Hematopoietic multipotent progenitor cell (in vitro differentiated cells): ENCODE measurements at places on chromosomes 7 and 10. TPM values are rescaled to one million over a fixed set of nuclear protein-coding genes. Genes with fewer than 3 reads are reported as not detected.

The SPDYE5 gene
- total RNA-seq = under 0.01 TPM

The LGI1 gene
- total RNA-seq = not detected

The MSRB2 gene
- total RNA-seq = 6.7 TPM

GRCh38 chr7:25694211-25694610 is 457.8 kb upstream of the NFE2L3 start:
- no peak for DNase-seq

GRCh38 chr7:50509459-50509858 is 55.7 kb downstream of the DDC start:
- DNase-seq = no peak

DNA sequence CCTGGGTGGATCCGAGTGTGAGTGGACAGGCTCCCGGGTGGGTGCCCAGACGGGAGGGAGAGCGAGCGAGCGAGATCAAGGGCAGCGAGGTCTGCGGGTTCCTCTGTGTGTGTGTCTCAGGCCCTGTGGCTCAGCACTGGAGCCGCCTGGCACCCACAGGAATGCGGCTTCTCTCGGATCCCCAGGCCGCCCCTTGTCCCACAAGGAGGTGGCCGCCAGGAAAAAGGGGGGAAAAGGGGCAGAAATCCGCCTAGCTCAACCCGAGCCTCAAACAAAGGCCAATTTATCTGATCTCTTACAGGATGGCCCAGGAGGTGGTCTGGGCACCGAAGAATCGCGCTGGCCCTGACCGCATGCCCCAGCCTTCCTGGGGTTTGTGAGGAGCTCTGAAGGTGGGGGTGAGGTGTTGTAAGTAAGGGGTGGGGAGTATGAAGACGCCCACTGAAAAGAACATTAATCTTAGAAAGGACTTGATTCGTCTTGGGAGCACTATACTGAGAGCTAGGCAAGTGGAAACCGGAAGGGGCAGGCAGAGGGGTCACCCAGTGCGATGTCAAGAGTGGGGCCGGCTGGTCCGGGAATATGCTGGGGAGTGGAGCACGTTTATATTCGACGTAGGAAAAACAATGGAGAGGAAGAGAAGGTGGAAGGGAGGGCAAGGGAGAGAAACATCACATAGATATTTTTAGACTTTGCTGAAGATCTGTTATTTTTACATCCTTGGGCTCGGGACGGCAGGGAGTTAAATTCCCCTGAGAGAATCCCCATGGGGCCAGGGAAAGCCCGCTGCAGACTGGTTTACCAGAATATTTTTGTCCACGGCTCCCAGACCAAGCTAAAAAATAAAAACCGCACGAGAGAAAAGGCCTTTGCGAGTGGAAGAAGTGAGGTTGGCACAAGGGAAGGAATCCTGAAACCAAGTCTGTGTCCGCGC is 7.2 kb downstream of the DLX5 start:
- no peak for DNase-seq

GRCh38 chr7:73891178-73891885 is 30.4 kb downstream of the TMEM270 start:
- DNase-seq = no peak
